ENCODE measurements at places on chromosomes 6 and 20. TPM values are rescaled to one million over a fixed set of nuclear protein-coding genes. Genes with fewer than 3 reads are reported as not detected.

The PDYN gene
- 0.20 TPM for polyA plus RNA-seq

DNA sequence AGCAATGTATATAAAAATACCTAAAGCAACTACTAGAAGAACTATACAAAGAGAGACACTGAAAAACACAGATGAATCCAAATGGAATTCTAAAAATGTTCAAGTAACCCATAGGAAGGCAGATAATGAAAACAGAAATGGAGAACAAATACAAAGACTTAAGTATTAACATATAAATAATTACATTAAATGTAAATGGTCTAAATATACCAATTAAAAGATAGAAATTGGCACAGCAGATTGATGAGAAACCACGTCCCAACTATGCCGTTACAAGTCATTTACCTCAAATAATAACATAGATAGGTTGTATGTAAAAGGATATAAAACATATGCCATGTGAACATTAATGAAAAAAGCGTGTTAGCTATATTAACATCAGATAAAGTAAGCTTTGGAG is 40.1 kb downstream of the CEP85L start:
- DNase-seq: no peak

DNA sequence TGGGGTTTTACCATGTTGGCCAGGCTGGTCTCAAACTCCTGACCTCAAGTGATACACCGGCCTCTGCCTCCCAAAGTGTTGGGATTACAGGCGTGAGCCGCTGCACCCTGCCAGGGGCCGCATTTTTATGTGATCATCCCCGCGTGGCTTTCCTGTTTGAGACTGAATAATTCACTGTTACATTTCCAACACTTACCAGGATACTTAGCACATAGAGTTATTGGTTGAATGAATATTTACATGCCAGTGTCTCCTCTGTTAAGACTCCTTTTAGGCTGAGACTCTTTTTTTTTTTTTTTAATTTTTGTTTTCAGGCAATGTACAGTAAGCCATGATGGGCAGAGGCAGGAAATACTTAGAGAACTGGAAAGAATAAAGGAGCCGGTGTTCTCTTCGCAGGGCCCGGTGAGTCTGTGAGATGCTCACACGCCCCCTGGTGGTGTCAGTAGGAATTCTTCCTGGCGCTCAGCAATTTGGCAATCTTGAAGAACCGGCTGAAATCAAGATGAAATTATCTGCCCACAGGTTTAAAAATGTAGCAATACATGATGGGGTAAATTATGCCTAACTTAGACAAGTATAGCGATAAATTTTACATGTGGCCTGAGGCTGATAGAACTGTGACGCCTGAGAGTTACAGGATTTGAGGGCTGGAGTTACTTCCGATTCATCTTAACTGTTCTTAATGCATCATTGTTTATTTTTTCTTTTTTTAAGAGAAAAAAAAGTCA is 7.6 kb upstream of the RNF114 start:
- DNase-seq: no peak

- DNase-seq: no peak
Observed at GRCh38 chr6:29656157-29656556, 735 bp upstream of the MOG start.

The SCGN gene
- polyA plus RNA-seq: not detected

The CALHM4 gene
- polyA plus RNA-seq: 0.58 TPM

The CAGE1 gene
- polyA plus RNA-seq: 0.17 TPM

DNA sequence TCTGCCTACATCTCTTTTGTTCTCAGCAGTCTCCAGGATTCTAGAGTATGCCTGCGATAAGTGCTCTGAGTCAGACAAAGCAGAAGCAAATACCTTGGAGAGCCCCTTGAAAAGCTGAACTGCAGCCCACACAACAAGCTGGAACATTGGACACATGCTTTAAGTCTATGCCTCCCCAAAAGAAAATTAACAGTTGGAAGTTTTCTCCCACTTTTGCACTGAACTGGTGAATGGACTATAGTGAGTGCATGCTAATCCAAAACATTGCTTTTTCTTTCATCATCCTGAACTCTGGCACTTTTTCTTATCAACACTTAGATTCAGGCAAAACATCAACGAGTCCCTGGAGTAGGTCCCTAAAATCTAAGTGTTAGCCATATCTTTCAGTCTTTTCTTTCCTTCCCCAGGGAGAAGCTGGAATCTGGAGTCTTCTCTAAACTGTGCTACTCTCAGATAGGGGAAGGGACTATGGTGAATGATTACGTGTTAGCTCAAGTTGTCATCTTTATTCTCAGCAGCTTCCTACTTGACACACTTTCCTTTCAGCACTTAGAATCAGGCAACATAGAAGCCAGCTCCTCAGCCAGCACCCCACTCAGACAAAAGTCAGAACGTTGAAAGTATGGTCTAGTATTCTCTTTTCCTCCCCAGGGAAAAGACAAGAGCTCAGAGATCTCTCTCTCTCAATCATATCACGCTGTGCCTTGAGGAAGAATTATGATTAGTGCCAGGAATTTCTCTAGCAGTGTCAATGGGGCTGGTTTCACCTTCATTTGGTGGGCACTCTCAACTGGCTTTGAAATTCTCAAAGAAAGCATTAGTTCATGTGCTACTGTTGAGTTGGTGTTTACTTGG is 811.0 kb upstream of the GJE1 start:
- no peak for DNase-seq

The HMGCLL1 gene
- 2.6 TPM for polyA plus RNA-seq

- no peak for DNase-seq
Observed at GRCh38 chr6:159126590-159126989, 42.6 kb upstream of the FNDC1 start.

- DNase-seq: no peak
Observed at GRCh38 chr6:127832381-127832780, 68.5 kb downstream of the THEMIS start.

DNA sequence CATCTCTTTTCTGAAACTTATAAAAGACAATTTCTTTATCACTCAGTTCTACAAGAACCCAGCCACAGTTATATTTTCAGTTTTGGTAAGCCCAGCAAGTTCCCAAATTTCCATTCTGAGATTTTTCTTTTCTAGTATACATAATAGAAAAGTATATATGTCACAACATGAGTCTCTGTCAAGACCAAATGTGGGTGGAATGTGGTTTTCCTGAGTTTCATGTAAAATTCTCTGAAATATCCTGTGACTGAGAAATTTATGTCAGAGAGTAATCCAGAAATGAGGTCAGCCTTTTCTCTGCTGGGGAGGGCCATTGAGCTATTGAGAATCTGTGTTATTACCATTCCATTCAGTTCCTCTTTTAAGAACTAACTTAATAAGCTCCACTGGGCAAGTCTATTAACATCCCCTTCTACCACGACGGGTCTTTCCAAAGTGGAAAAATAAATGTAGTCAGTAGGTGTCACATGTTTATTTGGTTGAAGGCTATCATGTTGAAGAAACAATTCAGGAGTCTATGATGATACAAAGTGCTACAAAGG is 100.7 kb upstream of the HMGN3 start:
- DNase-seq: no peak

GRCh38 chr6:10695086-10695657 is 400 bp downstream of the PAK1IP1 start:
- no peak for DNase-seq

GRCh38 chr6:129842137-129842536 is 19.0 kb downstream of the TMEM244 start:
- no peak for DNase-seq

The RNF182 gene
- polyA plus RNA-seq: 0.98 TPM

DNA sequence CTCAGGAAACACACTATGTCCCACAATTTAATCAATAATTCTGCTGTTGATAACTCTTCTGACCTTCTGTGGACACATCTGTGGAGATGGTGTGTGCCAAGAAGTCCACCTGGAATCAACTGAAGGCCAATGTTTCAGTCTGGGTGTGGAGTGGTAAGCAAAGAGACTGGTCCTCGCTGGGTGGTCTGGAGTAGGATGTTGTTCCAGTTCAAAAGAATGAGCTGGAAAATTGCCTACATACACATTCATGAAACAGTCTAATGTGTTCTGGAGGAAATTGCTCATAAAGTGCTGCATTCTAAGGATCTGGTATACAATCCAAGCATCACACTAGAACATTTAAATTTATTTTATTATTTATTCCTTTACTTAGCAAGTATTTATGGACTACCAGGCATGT is 33.9 kb upstream of the TBX18 start:
- no peak for DNase-seq

GRCh38 chr6:40882323-40882997 is 156.6 kb downstream of the UNC5CL start:
- no peak for DNase-seq

GRCh38 chr6:15476631-15477380 is 186.0 kb downstream of the DTNBP1 start:
- no peak for DNase-seq

The METTL24 gene
- 13.8 TPM for polyA plus RNA-seq

Data from left renal pelvis (tissue), 4 donors.